ENCODE measurements at places on chromosomes 4 and X.

- no peak for DNase-seq
Measured at GRCh38 chr4:139917896-139918295, 236.1 kb downstream of the MAML3 start.

- DNase-seq: no peak
Measured at GRCh38 chr4:86928400-86929255, 6.2 kb upstream of the AFF1 start.

GRCh38 chr4:4577359-4577875 is 35.6 kb upstream of the STX18 start:
- DNase-seq: no peak

- DNase-seq: no peak
Measured at GRCh38 chr4:46645126-46645525, 255.2 kb upstream of the GABRA2 start.

DNA sequence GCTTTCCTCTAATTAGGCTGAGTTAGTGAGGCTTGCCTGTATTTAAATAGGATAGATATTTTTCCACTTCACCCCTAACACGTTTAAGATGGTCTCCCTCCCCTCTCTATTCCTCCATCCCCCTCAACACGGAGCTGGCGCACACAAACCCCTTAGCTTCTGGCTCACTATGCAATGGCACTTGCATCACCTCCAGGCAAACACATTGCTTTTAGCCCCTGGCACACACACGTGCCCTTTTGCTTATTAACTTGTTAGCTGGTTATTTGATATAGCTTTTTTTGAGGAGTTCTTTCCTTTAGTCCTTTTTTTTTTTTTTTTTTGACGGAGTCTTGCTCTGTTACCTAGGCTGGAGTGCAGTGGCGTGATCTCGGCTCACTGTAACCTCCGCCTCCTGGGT is 94.3 kb downstream of the HDAC8 start:
- DNase-seq: no peak

DNA sequence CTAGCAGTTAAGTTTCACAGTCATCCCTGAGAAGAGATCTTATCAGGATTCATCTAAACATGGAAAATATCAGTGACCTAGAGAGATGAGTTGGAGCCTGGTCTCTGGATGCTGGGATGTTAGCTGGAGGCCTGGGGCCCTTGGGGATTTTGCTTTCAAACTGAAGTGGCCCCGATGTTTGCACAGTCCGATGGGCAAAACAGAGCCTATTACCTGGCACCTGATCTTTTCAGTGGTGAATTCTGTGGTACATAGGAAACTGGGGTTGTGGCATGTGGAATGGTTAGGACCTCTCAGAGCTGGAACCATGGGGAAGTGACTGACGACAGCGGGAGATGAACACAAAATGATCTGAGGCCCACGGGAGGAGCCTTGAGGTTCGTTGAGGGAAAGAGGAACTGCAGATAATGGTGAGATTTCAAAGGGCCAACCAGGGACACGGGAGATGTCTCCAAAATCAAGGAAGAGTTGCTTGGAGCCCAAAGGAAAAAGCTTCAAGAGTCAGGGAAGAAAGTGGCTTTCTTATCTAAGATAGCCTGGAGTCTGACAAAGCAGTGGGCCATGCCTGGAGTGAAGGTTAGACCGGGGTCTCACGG is 17.8 kb upstream of the TENM3 start:
- DNase-seq: no peak

- DNase-seq: no peak
Measured at GRCh38 chr4:153579872-153580271, 104.2 kb upstream of the TLR2 start.

DNA sequence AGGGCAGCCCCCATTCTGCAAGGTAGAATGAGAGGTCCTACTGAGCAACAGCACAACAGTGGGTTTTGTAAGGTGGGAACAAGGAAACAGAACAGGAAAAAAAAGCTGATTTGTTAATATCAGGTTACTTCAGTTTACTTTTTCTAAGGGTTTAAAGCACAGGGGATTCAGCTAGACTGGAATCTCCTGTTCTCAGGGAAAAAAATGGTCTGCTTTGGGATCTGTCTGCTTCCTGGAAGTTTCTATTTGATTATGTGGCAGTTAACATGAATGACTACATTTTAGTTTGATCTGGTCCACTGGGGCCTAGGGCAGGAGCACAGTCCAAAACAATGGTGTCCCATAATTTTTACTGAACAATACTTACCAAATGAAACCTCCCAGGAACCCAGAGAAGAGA is 104.6 kb downstream of the FBXW7 start:
- no peak for DNase-seq
